Anterior cingulate cortex (tissue), 58 donors: ENCODE measurements at places on chromosomes 3 and 15.

- DNase-seq: no peak
Measured at GRCh38 chr15:79736435-79737000, 160.3 kb downstream of the MTHFS start.

GRCh38 chr15:56894601-56895000, 23.8 kb upstream of the TCF12 start:
- DNase-seq: no peak

- no peak for DNase-seq
Measured at GRCh38 chr3:115693868-115694267, 70.6 kb downstream of the GAP43 start.

- DNase-seq: no peak
Measured at GRCh38 chr3:156819842-156820691, 6.1 kb upstream of the LEKR1 start.

DNA sequence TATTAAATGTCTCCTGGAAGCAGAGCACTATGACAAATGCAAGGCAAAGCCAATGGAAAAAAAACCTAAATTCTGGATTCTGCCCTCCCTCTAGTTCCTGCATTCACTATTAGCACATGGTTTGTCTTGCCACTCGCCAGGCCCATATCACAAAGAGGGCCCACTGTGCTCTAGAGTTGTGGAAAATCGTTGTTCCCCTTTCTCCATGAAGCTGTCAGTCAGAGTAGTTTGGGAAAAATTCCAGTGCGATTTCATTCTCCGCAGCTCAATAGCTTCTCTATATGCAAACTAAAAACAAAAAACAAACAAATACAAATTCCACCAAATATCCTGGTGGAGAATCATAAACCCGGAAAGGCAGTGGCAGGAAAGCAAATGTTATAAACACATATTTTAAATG, 77.3 kb downstream of the RORA start:
- DNase-seq: no peak

DNA sequence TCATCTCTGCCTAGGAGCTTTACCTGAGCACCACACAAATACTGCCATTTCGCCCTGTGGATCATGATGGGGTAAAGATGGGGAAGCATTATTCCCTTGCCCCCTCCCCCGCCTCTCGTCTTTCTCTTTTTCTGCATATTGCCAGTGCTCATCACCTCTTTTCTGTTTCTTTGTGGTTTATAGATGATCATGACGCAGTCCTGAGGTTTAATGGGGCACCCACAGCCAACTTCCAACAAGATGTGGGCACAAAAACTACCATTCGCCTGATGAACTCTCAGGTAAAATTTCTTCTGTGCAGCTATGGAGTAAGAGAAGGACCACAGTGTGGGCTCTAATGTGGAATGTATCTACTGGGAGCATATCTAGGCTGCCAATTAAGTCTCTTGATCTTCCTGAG, 88.2 kb downstream of the RPL39L start:
- DNase-seq: no peak

GRCh38 chr3:194647747-194648146, 14.5 kb upstream of the TMEM44 start:
- no peak for DNase-seq

- no peak for DNase-seq
Measured at GRCh38 chr15:97909291-97909891, 51.1 kb upstream of the ARRDC4 start.

GRCh38 chr3:159879598-159879997, 109.0 kb upstream of the IL12A start:
- DNase-seq: no peak

DNA sequence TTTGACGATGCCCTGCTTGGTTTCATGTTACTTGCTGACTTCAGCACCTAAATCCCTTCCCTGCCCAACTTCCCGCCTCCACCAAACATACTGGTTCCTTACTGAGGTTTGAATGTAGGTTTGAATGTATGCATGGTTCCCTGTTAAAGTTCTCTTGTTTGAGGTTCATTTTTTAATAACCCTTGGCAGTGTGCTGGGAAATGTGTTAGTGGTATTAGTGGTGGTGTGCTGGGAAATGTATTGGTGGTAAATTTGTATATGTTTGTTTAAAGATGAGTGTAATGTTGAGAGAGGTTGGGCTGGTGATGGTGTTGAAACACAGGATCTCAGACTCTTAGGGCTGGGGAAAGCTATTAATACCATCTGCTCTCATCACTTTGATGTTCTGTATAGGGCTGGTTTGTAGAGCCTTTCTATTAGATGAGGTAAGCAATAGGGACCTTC, 392.7 kb downstream of the PTPRG start:
- no peak for DNase-seq

GRCh38 chr3:43316783-43317460, 30.6 kb downstream of the SNRK start:
- DNase-seq: no peak

- DNase-seq: no peak
Measured at GRCh38 chr3:151550025-151550618, 89.3 kb upstream of the IGSF10 start.
